ENCODE measurements at places on chromosomes 1 and 21.

DNA sequence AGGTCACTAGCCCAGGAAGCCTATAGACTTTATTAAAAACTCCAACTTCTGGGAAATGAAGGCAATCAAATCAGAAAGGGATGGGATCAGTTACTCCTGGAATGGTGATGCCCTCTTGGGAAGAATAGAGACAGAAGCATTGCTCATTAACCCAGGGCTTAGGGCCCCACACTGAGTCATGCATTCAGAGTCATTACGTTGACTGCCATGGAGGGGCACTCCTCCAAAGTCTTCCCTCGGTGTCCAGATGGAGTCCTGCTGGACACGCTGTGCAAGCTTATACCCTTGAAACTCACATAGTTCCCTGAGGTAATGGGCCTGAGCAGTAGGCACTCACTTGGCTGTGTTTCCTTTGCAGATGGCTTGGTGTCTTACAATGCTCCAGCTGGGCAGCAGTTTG is 35.2 kb upstream of the HSD17B7 start:
- no peak for DNase-seq

GRCh38 chr1:219813294-219813693 is 115.1 kb downstream of the SLC30A10 start:
- DNase-seq: no peak

- DNase-seq: no peak
Observed at GRCh38 chr1:75985827-75986226, 53.6 kb upstream of the ASB17 start.

DNA sequence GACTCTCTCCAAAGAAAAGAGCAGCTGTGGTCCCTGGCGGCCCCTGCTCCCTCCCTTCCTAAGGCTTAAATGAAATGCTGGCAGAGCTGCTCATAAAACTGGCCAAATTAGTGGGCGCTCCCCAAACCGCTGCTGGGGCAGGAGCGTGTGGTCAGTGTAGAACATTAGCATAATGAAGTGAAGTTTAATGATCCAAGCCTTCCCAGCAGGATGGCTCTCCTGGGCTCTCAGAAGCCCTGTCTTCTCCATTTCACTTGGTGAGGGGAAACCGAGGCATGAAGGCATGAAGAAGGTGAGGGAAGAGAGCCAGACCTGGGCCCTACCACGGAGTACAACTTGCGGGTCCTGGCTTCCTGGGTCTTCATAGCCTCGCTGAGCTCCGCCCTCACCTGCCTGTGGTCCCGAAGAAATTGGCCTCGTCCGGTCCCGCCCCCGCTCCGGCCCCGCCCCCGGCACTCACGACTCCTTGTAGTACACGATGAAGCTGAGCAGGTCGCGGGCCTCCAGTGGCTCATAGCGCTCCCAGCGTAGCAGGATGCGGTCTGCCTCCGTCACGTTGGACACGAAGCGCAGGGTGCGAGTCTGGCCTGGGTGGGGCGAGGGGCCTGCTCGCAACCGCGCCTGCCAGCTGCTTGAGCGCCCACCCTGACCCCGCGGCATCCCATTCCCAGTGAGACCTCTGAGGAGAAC is 10.3 kb downstream of the INSRR start:
- DNase-seq: peak; percentile 71

- no peak for DNase-seq
Observed at GRCh38 chr1:51644533-51645197, 27.8 kb downstream of the OSBPL9 start.

- DNase-seq: no peak
Observed at GRCh38 chr1:21866707-21867043, 54.6 kb downstream of the LDLRAD2 start.

GRCh38 chr1:94125551-94126514 is 4.9 kb upstream of the ABCA4 start:
- no peak for DNase-seq

- no peak for DNase-seq
Observed at GRCh38 chr1:87393445-87394085, 64.9 kb downstream of the LMO4 start.

DNA sequence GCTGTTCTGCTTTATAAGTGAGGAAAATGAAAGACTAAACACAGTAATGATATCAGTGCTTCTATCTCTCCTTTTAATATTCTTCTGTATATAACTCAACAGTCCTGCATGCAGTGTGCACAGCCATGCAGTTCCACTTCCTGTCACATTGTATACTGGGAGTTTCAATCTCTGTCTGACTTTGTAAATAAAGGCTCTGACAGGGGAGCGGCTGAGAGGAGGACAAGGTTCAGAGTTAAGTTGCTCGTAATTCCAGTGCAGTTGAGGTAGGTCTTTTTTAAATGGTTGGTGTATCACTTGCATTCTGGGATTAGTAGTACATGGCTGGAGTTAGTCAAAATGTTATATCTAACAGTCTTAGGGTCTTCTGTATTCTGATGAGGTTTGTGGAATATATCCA is 264.5 kb downstream of the OLFM3 start:
- DNase-seq: no peak

- no peak for DNase-seq
Observed at GRCh38 chr1:160171354-160171753, 19.0 kb upstream of the CASQ1 start.

DNA sequence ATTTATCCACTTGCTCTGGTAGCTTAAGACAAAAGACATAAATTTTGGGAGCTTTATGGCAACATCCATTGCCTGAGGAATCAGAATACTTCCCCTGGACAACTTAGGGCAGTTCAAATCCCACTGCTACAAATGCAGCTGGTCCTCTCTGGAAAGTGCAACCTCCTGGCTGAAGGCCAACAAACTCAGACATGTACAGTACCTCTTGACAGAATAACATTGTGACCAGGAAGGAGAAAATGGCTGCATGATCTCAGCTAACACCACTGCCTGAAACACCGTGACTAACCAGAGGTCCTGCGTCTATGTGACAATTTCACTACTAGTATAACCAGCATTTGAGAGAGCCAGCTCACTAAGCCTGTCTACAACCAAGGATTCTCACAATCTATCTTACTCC is 218.9 kb downstream of the CRB1 start:
- no peak for DNase-seq

DNA sequence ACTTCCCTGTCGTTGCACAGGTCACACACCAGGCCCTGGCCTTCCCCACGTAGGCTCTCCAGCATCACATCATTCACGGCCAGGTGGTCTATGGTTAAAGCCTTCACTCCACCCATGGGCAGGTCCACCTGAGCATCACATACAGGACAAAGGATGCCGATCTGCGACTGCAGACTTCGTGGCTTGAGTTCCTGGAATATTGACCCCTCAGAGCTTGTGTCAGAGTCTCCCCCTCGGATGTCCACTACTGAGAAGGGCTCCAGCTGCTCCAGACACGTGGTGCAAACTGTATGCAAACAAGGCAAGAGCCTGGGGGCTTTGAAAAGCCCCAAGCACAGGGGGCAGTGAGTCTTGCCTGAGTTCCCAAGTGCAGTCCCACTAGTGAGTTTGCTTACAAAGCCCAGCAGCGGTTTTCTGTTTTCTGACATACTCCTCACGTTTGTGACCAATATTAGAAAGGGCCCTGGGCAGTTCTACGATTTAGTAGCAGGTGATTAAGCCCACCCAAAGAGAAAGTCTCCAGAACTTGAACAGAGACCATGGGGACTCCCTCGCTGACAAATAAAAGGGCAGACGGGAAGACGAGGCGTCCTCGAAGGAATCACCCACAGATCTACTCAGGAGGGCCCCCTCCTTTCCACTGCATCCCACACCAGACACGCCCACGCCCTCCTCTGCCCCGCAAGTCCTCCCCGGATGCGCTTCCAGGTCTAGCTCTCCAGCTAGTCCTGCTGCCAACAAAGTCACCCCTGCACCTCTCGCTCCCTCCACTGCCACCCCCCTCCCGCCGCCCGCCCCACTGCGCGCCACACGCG is 568 bp downstream of the TRIM45 start:
- no peak for DNase-seq

DNA sequence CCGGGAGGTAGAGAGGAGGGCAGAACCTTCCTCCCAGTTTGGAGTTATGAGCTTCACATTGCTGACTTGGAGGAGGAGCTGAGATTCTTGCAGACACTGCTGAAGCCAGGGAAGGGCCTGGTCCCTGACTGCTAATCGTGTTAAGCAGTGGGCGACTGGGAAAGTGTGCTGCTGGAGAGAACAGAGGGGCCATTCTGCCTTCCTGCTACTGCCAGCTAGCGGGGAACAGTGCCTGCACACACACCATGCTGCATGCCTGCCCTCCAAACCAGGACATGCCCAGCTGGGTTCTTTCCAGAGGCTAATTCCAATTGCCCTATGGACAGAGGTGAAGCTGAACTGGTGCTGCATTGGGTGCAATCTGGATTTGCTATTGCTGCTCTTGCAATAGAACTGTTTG is 281.4 kb downstream of the AJAP1 start:
- no peak for DNase-seq

DNA sequence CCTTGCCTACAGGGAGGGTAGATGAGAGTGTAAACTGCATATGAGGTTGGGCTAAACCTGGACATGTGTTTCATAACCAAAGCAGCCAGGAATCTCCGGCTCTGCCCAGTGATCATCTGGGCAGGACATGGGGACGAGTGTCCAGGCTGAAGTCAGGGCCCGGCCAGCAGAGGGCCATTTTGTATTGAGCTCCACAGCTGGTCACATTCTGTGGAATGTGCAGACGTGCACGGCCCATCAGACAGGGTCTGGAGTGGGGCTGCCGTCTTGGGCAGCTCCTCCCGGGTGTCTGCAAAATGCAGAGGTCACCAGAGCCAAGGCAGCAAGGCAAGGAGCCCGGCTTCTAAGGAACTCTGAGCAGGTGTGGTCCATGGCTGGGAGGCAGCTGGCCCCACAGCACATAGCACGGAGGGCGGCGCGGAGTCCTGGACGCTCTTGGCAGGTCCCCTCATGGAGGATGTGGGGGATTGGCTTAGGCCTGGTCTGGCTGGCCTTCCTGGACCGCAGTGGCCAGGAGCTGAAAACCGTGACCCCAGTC is 6.2 kb downstream of the LRRC3 start:
- no peak for DNase-seq

DNA sequence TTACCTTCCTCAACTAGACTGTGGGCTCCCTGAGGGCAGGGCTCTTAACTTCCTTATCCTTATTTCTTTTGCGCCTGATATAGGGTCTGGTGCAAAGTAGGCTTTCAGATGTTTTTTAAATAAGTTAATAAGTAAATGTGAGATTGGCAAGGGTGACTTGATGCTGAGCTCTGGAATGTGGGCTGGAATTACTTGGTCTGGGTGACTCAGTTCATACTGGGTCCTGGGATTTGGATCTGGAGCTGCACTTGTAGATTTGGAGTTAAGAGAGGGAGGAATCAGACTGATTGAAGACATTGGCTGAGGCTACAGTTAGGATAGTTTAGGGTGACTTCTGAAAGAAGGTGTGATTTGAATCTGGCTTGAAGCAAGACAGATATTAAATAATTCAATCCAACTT is 190.9 kb downstream of the GIPC2 start:
- DNase-seq: no peak

GRCh38 chr1:164786980-164787833 is 228.2 kb downstream of the PBX1 start:
- DNase-seq: peak; percentile 32

GRCh38 chr1:240169188-240169587 is 77.5 kb downstream of the FMN2 start:
- DNase-seq: no peak

DNA sequence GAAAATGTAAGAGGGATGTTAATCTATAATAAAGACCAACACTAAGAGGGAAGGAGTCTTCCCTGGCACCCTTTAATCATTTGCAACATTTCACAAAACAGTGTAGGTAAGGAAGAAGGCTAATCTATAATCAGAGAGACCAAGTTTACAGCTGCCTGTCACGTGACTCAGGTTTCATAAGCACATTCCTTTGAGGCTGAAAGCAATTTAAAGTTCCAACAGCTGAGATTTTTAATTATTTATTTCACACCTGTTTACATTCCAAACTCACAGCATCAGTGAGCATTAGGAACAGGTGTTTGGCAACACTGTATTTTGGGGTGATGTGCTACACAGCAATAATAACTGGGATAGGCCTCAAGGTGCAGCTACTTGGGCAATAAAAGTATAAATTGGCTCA is 75.7 kb upstream of the PGBD5 start:
- DNase-seq: no peak

- DNase-seq: no peak
Observed at GRCh38 chr1:201112173-201112731, at the start of gene CACNA1S. Gene CACNA1S (minus strand): TSS chr1:201112426. CDS start chr1:201112339, 87 bp downstream.

GRCh38 chr1:226945858-226946245 is 5.8 kb downstream of the COQ8A start:
- no peak for DNase-seq

DNA sequence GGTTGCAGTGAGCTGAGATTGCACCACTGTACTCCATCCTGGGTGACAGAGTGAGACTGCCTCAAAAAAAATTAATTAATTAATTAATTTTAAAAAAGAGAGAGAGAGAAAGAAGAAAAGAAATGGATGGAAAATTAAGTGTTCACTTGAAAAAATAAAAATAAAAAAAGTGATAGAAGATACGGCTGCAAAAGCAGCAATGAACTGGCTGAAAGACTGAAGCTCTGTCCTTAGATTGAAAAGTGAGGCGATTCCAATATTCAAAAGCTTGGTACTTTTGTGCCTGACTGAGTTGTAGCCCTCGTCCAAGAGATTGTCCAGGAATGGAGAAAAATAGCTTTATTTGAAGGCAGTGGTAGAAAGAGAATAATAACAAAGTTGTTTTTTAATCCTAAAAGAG is 154.6 kb downstream of the ADSS2 start:
- no peak for DNase-seq

GRCh38 chr1:172375211-172375631 is 45.3 kb upstream of the C1orf105 start:
- DNase-seq: no peak

GRCh38 chr1:46128344-46128743 is 4.1 kb downstream of the PIK3R3 start:
- no peak for DNase-seq

DNA sequence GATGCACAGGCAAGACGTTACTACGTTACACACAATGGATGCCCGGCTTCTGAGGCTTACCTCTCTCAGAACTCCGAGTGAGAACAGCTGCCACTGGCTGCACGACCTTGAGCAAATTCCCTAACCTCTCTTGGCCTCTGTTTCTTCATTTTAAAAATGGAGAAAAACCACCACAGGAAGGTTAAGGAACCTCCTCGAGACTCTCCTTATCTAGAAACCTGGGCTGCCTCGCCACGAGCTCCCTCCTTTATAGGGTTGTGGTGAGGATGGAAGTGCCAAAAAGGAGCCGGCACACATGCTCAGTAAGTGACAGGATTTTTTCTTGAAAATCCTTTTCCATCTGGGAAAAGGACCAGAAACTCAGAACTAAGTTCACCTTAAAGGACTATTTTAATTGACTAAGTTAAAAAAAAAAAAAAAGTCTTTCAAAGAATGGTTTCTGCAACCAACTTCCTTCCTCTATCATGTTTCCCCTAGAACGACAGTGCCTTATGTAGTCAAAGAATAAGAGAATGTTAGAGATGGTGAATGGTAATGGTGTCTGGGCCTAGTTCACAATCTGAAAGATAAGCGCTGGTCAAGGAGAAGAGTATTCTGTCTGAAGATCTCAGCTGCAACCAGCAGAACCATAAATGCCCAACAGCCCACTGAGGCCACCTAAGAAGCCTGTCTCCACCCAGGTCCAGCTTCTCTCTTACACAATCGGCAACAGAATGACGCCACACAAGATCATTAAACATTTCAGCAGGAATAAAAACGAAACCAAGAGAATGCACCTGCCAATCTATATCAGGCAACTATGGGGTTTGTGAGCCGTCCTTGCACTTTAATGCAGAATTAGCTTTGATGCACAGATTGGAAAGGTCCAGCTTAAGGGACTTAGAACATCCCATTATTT is 64.9 kb downstream of the SLC45A1 start:
- peak; percentile 36 for DNase-seq
